CD4-positive, CD25-positive, alpha-beta regulatory T cell (primary cell): ENCODE measurements at places on chromosomes 6 and 20. TPM values are rescaled to one million over a fixed set of nuclear protein-coding genes. Genes with fewer than 3 reads are reported as not detected.

DNA sequence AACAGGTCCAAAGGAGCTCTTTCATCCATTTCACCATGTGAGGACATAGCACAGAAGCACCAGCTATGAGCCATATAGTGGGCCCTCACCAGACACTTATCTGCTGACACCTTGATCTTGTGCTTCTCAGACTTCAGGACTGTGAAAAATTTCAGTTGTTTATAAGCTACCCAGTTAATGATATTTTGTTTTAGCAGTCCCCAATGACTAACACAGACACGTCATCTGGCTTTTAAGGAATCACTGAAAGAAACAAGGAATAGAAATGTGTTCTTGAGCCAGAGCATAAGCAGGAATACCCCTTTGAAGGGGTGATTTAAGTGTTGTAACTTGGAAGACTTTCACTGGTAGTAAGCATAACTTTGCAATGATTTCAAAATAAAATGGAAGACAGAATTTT is 214.7 kb upstream of the PTCHD4 start:
- H3K4me1 ChIP-seq = no peaks in the 10 kb centered on the region
- no peak for DNase-seq
- no peaks in the 10 kb centered on the region for H3K27me3 ChIP-seq
- H3K27ac ChIP-seq = no peak overlapping the region

DNA sequence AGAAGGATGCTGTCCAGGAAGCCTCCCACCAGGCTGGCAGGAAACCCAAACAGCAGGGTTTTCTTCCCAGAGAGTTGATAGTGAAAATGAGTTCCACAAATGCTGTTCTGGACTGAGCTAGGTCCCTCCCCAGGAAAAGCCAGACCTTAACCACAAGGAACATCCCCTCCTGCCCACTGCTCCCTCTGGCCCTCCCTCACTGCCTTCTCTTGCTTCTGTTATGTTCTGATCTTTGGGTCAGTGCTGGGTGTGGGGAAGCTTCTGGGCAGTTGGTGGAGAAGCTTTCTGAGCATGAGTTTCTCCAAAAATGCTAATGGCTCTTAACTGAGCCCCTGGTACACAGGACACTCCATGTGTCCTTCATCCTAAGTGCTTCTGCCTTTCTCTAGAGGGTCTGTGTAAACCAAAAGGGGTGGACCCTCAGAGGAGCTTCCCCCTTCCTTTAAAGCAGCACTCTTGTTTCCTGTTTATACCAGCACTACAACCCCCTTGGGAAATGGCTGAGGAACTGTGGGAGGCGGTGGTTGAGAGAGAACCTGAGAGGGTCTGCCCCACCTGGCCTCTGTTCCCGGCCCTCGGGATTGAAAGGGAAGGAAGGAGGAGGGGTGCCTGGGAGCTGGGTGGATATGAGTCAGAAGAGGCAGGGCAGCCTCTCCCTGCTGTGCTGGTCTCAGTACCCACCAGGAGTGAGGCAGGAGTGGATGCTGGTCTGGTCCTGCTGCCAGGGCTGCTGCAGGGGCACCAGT is 42.0 kb downstream of the CDS2 start:
- no peak for DNase-seq
- no peaks in the 10 kb centered on the region for H3K27me3 ChIP-seq
- H3K4me1 ChIP-seq = peaks cover 14% of the 10 kb centered on the region
- H3K27ac ChIP-seq = no peak overlapping the region
- H3K4me3 ChIP-seq = no peak overlapping the region

DNA sequence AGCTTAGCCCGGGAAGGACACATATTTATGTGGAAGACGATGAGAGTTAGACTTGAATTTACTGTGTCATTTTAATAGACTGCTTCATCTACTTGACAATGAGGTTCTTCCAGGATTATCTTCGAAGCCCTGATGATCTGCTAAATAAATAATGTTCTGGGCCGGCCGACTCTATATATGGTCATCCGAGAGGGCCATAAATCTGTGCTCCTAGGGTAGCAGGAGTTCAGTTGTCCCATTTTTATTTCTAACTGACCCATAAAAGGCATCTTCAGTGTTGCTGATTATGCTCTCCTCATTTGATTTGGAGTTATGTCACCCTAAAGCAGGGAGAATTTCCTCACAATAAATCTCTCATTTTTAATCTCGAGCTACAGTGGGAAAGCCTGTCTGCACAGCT is 217.1 kb downstream of the SLC24A3 start:
- no peaks in the 10 kb centered on the region for H3K27me3 ChIP-seq
- no peaks in the 10 kb centered on the region for H3K36me3 ChIP-seq
- no peak overlapping the region for H3K27ac ChIP-seq
- DNase-seq = no peak
- H3K4me3 ChIP-seq = no peak overlapping the region

GRCh38 chr20:63082308-63082938 is 75.7 kb upstream of the BHLHE23 start:
- no peaks in the 10 kb centered on the region for H3K27me3 ChIP-seq
- no peaks in the 10 kb centered on the region for H3K36me3 ChIP-seq

GRCh38 chr20:38787870-38788269 is 17.6 kb upstream of the PPP1R16B start:
- no peak for DNase-seq
- no peaks in the 10 kb centered on the region for H3K27me3 ChIP-seq
- no peak overlapping the region for H3K4me3 ChIP-seq
- H3K27ac ChIP-seq = no peak overlapping the region

- H3K4me1 ChIP-seq = peaks cover 6% of the 10 kb centered on the region
- peak overlapping the region; percentile 4 for H3K4me3 ChIP-seq
- no peak overlapping the region for H3K27ac ChIP-seq
These were observed 3.5 kb downstream of the MYLK2 start for GRCh38 chr20:31822421-31823330.

- no peaks in the 10 kb centered on the region for H3K27me3 ChIP-seq
- DNase-seq = no peak
- H3K36me3 ChIP-seq = no peaks in the 10 kb centered on the region
- no peak overlapping the region for H3K27ac ChIP-seq
- no peak overlapping the region for H3K4me3 ChIP-seq
These were observed 608.4 kb downstream of the PTPRT start for GRCh38 chr20:42581311-42581710.

- peak; percentile 19 for DNase-seq
- H3K4me1 ChIP-seq = peaks cover 3% of the 10 kb centered on the region
- peaks cover 31% of the 10 kb centered on the region for H3K27me3 ChIP-seq
- H3K36me3 ChIP-seq = no peaks in the 10 kb centered on the region
These were observed 104.6 kb upstream of the EXOC2 start for GRCh38 chr6:797479-798077.

GRCh38 chr6:27133281-27134227 is 113.9 kb upstream of the PRSS16 start:
- DNase-seq = peak; percentile 50
- peak overlapping the region; percentile 95 for H3K4me3 ChIP-seq
- peaks cover 35% of the 10 kb centered on the region for H3K4me1 ChIP-seq
- H3K36me3 ChIP-seq = no peaks in the 10 kb centered on the region
- H3K27ac ChIP-seq = peak overlapping the region; percentile 92

DNA sequence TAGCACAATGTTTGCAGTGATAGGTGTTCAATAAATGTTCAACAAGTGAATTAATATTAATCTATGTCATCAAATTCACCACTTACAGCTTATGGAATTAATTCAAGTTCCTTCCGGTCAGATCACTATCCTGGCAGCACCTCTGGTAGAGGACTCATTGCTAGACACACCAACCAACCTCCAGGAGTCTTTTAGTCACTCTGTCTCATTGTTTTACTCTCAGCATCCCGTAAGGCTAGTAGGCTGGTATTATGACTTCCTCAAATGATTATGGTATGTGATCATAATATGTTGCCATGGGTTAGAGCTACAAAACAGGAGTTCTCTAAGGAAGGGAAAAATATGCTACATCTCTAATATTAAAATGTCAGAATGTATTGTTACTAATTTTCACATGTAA is 21.7 kb upstream of the MMS22L start:
- DNase-seq = no peak
- H3K27ac ChIP-seq = no peak overlapping the region
- peaks cover 21% of the 10 kb centered on the region for H3K27me3 ChIP-seq
- H3K36me3 ChIP-seq = no peaks in the 10 kb centered on the region

DNA sequence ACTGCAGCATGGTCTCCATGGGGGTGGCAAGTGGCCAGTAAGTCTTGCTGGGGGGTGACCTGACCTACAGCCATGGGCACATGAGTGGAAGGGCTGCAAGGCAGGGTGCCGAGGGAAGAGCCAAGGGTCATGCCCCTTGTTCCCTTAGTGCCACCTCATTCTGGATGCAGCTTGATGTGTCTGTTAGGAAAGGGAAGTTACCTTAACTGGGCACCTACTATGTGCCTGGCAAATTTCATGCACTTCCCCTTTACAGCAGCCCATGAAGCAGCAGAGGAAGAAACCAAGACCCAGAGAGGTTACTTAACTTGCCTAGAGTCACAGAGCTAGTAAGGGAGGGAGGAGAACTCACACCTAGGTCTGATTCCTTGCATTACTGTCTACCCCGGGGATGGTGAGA is 174.0 kb downstream of the MRPL14 start:
- no peak for DNase-seq
- no peak overlapping the region for H3K4me3 ChIP-seq
- H3K27ac ChIP-seq = no peak overlapping the region
- no peaks in the 10 kb centered on the region for H3K4me1 ChIP-seq
- peaks cover 14% of the 10 kb centered on the region for H3K27me3 ChIP-seq

DNA sequence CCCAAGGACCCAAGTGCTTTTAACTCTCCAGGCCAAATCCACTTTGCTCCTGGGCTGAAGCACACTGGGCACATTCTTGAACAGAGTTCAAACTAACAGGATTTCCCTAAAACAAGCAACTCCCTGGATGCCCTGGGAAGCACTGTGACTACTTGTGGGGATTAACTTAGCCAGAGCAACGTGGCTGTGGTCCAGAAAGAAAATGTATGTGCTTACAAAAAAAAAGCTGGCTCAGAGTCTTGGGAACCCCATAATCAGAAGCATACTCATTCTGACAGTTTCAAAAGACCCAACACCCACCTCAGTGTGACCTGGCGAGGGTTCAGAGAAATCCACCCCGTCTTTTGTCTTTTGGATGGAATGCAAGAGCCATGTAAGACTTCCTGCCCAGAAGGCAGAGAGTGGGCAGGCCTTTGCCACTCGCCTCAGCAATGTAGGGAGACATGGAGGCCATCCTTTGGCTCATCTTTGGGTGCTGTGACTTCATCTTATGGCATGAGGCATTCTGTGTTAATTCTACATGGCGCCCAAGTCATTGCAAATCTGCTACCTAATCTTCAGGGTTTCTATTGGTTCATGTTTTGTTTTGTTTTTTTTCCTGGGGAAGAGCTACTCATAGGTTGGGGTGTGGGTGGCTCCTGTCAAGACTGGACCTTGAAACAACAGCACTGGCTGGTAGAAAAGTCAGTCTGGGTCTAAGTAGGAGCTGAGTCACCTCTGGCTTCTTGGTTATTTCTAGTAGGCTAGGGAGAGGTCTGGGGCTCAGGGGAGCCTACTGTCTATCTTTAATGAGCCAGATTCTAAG is 248.6 kb upstream of the SUPT3H start:
- H3K27ac ChIP-seq = no peak overlapping the region
- H3K36me3 ChIP-seq = no peaks in the 10 kb centered on the region
- no peak overlapping the region for H3K4me3 ChIP-seq
- no peaks in the 10 kb centered on the region for H3K4me1 ChIP-seq
- H3K27me3 ChIP-seq = no peaks in the 10 kb centered on the region

DNA sequence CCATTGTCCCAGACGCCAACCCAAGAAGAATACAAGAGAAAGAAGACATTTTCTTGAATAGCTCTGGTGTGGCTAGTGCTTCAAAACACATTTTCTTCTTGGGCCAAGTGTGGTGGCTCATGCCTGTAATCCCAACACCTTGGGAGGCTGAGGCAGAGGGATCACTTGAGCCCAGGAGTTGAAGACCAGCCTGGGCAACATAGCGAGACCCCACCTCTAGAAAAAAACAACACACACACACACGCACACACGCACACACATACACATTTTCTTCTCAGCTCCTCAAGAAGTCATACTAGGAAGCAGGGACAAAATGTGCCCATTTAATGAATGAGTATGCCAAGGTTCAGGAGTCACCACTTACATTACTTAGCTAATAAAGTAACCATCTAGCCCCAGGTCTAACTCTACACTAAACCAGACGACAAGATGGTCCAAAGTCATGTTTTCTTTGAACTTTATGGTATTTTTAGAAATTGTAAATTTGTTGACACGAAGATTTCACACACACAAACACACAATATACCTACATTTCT is 68.8 kb downstream of the ZMYND8 start:
- no peaks in the 10 kb centered on the region for H3K27me3 ChIP-seq
- no peak overlapping the region for H3K27ac ChIP-seq

DNA sequence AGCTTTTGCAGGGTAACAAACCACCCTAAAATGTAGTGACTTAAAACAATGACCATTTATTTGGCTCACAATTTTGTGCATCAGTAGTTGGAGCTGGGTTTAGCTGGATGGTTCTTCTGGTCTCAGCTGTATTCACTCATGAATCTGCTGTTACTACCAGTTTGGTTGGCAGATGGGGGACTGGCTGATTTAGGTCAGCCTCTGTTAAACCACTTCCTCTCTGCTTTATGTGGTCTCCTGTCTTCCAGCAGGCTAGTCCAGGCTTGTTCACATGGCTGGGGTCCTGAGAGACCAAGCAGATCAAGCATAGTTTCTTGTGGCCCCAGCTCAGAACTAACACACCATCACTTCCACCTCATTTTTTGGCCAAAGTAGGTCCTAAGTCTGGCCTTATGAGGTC is 67.2 kb upstream of the LAMP5 start:
- H3K27ac ChIP-seq = no peak overlapping the region
- H3K4me1 ChIP-seq = no peaks in the 10 kb centered on the region
- H3K27me3 ChIP-seq = no peaks in the 10 kb centered on the region
- DNase-seq = no peak
- no peak overlapping the region for H3K4me3 ChIP-seq
- no peaks in the 10 kb centered on the region for H3K36me3 ChIP-seq

DNA sequence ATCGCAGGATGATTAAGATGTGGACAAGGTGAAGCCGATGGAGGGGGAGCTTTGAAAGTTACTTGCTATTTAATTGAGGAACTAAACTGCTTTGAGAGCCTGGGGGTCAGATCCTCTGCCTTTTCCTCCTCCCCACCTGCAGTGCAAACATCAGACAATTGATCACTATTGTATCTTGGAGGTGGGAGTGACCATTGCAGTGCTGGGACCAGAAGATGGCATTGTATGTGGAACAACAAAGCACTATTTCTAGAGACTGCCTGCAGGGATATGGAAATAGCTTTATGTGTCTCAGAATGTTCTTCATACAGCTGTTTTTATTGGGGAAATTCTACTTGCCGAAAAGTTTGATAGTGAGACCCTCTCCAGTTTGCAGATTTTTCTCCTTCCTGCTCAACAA is 4.2 kb downstream of the MOG start:
- H3K27ac ChIP-seq = no peak overlapping the region
- no peaks in the 10 kb centered on the region for H3K4me1 ChIP-seq
- no peak overlapping the region for H3K4me3 ChIP-seq
- H3K36me3 ChIP-seq = no peaks in the 10 kb centered on the region
- no peak for DNase-seq
- peaks cover 12% of the 10 kb centered on the region for H3K27me3 ChIP-seq

The SAPCD1 gene
- total RNA-seq = 2.3 TPM

The TREM1 gene
- total RNA-seq = not detected

The PRKN gene
- 1.9 TPM for total RNA-seq

The ADGRF1 gene
- total RNA-seq = not detected

The ASIP gene
- not detected for total RNA-seq

The ZFP57 gene
- total RNA-seq = 2.4 TPM
